ENCODE measurements at places on chromosomes 11 and 22. TPM values are rescaled to one million over a fixed set of nuclear protein-coding genes. Genes with fewer than 3 reads are reported as not detected.
A peak's percentile ranks its signal among the peaks of the same experiment; 100 is the strongest.

DNA sequence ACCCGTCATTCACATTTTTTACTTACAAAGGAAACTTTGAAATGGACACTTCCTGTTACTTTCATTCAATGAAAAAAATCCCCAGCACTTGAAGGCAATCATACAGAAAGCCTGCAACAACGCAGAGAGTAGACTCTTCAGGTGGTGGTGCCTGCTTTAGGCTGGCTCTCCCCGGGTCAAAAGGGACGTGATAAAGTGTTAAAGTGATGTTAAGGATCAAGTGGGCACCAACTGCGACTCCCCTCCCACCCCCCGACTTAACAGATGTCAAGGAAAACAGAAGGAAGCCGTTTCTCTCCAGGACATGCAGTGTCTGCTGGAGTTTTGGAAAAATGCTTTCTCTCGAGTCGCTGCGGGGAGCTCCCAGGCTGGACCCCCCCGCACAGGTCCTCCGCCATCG lies 414 bp upstream of the PNPLA3 start:
- no peak for DNase-seq
- H3K27ac ChIP-seq = peak overlapping the region; percentile 48
- no peaks in the 10 kb centered on the region for H3K27me3 ChIP-seq
- H3K4me1 ChIP-seq = peaks cover 43% of the 10 kb centered on the region
- no peaks in the 10 kb centered on the region for H3K36me3 ChIP-seq

GRCh38 chr22:46946383-46946962 lies 184.0 kb downstream of the TBC1D22A start:
- no peaks in the 10 kb centered on the region for H3K4me1 ChIP-seq
- DNase-seq = no peak
- no peak overlapping the region for H3K4me3 ChIP-seq
- H3K36me3 ChIP-seq = no peaks in the 10 kb centered on the region
- H3K27ac ChIP-seq = no peak overlapping the region

DNA sequence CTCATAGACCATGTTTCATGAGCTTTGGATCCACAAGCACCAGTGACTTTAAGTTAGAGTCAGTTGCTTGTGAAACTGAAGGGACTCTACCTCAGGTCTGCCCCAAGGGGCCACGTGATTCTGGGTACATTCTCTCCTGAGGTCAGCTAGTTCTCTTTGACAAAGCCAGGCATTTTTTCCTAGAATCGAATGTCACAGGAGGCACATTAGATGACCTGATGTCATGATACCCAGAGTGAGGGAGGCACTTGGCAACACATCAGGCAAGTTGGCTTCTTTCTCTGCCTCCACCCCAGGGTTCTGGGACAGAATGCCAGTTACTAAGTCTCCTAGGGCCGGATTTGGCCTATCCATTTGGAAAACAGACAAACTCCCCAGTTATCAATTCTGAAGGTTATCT lies 93.0 kb downstream of the APIP start:
- H3K4me1 ChIP-seq = peaks cover 17% of the 10 kb centered on the region
- H3K27me3 ChIP-seq = no peaks in the 10 kb centered on the region
- H3K27ac ChIP-seq = no peak overlapping the region
- DNase-seq = no peak

- no peaks in the 10 kb centered on the region for H3K4me1 ChIP-seq
- no peak for DNase-seq
- no peaks in the 10 kb centered on the region for H3K27me3 ChIP-seq
- no peaks in the 10 kb centered on the region for H3K36me3 ChIP-seq
- no peak overlapping the region for H3K27ac ChIP-seq
- H3K4me3 ChIP-seq = no peak overlapping the region
Measured at GRCh38 chr11:79809487-79809886, 368.7 kb upstream of the TENM4 start.

RASL10A gene
- 0.79 TPM for total RNA-seq

GRCh38 chr11:94447149-94447548 lies 45.9 kb upstream of the GPR83 start:
- DNase-seq = no peak
- no peaks in the 10 kb centered on the region for H3K27me3 ChIP-seq
- H3K4me1 ChIP-seq = peaks cover 4% of the 10 kb centered on the region
- H3K36me3 ChIP-seq = peaks cover 19% of the 10 kb centered on the region
- no peak overlapping the region for H3K27ac ChIP-seq
- no peak overlapping the region for H3K4me3 ChIP-seq

DNA sequence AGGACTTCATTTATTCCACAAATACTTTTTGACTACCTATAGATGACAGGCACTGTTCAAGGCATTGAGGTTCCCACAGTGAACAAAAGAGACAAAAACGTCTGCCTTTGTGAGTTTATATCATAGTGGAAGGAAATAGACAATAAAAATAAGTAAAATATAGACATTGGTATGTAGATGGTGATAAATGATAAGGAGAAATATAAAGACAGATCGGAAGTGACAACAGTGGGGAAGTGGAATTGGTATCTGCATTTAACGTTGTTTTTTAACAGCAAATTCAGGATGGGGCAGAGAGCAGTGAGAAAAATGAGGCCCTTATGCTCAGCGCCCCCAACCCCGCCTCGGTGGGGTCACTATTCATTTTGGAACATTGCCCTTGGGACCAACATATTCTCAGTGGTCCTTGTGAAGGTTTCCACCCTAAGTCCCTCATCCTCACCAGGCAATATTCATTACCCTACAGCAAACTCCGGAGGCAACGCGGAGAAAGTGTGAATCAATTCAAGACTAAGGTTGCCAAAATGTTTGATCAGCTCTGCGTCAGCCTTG lies 627 bp upstream of the PEX26 start:
- no peak for DNase-seq
- peak overlapping the region; percentile 75 for H3K27ac ChIP-seq
- peaks cover 4% of the 10 kb centered on the region for H3K4me1 ChIP-seq
- peak overlapping the region; percentile 77 for H3K4me3 ChIP-seq
- H3K36me3 ChIP-seq = peaks cover 3% of the 10 kb centered on the region

- peak; percentile 22 for DNase-seq
- H3K4me1 ChIP-seq = no peaks in the 10 kb centered on the region
Measured at GRCh38 chr11:2275334-2276279, 5.2 kb upstream of the ASCL2 start.

- no peak for DNase-seq
- no peaks in the 10 kb centered on the region for H3K4me1 ChIP-seq
- H3K36me3 ChIP-seq = no peaks in the 10 kb centered on the region
- H3K27ac ChIP-seq = no peak overlapping the region
Measured at GRCh38 chr11:1873048-1873812, 18.5 kb downstream of the PRR33 start.

- H3K27ac ChIP-seq = no peak overlapping the region
- H3K36me3 ChIP-seq = no peaks in the 10 kb centered on the region
- peak; percentile 77 for DNase-seq
- no peak overlapping the region for H3K4me3 ChIP-seq
- H3K4me1 ChIP-seq = no peaks in the 10 kb centered on the region
- H3K27me3 ChIP-seq = peaks cover 2% of the 10 kb centered on the region
Measured at GRCh38 chr11:69156673-69157155, 979 bp downstream of the SMIM38 start.

MRPL17 gene
- total RNA-seq = 14.0 TPM

DNA sequence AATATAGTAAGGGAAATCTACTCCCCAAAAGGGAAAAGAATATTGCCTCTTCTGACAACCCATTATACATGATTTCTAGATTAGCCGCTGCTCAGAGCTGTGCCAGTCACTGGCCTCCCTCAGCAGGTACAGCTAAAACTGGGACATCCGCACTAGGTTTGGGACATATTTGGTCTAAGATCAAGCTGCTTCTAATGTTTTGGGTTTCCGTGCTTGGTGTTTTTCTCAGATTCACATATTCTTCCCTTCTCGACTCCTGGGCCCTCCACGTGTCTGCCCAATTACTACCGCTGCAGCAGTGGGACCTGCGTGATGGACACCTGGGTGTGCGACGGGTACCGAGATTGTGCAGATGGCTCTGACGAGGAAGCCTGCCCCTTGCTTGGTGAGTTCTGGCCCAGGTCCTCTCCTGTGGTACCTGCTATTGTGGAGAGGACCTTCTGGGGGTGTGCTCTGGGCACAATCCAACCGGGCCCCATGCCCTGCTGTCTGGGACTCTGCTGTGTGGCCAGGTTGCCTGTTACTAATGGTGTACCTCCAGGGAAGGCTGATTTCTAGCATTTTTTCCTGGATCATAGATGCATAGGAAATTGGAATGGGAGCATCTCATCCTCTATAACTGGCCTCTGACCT lies 138.1 kb upstream of the SORL1-AS1 start:
- no peak overlapping the region for H3K4me3 ChIP-seq
- DNase-seq = no peak
- H3K27me3 ChIP-seq = no peaks in the 10 kb centered on the region
- H3K27ac ChIP-seq = peak overlapping the region; percentile 89

TMPRSS5 gene
- 0.25 TPM for total RNA-seq

GRCh38 chr11:59174664-59175033 lies 2.7 kb downstream of the DTX4 start:
- H3K27me3 ChIP-seq = no peaks in the 10 kb centered on the region
- H3K27ac ChIP-seq = peak overlapping the region; percentile 91
- H3K4me3 ChIP-seq = peak overlapping the region; percentile 1
- no peak for DNase-seq

DNA sequence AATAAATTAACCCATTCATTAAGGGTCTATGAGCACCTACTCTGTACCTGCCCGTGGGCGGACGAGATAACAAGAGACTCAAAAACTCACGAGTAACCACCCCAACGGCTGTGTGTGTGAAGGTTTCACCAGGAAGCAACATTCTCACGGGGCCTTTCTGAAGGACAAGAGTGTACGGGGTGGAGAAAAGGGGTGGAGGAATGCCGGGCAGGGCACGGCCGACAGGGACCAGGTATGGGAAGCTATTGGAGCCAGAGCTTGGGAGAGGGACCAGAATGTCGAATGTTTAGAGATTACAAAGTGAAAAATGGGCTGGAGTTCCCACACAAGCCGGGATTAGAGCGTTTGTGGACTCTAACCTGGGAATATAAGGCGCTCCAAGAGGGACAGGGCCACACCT lies 1.6 kb downstream of the KMT5B start:
- peak overlapping the region; percentile 96 for H3K4me3 ChIP-seq
- DNase-seq = no peak
- H3K27me3 ChIP-seq = no peaks in the 10 kb centered on the region

SLC22A12 gene
- not detected for total RNA-seq

- no peak overlapping the region for H3K4me3 ChIP-seq
- H3K27ac ChIP-seq = no peak overlapping the region
- no peaks in the 10 kb centered on the region for H3K4me1 ChIP-seq
- no peaks in the 10 kb centered on the region for H3K27me3 ChIP-seq
- no peak for DNase-seq
Measured at GRCh38 chr11:28269586-28269985, 161.4 kb downstream of the METTL15 start.

PDGFD gene
- total RNA-seq = 3.3 TPM

DNA sequence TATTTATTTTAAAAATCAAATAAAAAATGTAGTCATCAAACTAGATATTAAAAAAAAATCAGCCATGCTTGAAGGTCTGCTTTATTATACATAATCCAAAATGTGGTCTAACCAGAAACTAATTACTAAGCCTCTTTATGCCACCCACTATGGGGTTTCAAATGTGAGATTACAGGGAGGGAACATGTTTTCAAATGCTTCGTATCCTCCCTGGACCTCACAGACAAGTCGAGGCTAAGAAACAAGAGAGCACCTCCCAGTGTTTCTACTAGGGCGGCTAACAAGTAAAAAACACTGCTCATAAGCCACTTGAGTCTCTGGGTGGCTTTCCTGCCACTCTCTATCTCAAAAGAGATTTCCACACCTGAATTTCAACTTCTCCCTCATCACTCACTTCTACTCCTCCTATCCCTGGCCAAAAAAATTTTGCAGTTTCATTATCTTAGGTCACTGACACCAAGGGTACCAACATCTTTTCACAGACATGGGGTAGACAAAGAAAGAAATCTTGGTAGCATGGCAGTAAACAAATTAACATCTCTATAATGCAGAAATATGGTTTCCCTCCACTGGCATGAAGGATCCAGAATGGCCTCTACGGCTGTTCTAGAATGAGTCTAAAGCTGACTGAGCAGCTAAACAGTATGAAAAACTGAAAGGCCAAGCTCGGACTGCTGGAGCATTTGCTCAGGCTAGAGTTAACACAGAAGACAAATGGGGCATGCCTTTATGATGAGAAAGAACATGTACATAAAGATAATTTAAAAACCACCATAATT lies 50.9 kb downstream of the PITPNB start:
- H3K4me1 ChIP-seq = peaks cover 91% of the 10 kb centered on the region
- no peaks in the 10 kb centered on the region for H3K27me3 ChIP-seq
- no peak for DNase-seq
- peaks cover 4% of the 10 kb centered on the region for H3K36me3 ChIP-seq
- peak overlapping the region; percentile 92 for H3K27ac ChIP-seq

DNA sequence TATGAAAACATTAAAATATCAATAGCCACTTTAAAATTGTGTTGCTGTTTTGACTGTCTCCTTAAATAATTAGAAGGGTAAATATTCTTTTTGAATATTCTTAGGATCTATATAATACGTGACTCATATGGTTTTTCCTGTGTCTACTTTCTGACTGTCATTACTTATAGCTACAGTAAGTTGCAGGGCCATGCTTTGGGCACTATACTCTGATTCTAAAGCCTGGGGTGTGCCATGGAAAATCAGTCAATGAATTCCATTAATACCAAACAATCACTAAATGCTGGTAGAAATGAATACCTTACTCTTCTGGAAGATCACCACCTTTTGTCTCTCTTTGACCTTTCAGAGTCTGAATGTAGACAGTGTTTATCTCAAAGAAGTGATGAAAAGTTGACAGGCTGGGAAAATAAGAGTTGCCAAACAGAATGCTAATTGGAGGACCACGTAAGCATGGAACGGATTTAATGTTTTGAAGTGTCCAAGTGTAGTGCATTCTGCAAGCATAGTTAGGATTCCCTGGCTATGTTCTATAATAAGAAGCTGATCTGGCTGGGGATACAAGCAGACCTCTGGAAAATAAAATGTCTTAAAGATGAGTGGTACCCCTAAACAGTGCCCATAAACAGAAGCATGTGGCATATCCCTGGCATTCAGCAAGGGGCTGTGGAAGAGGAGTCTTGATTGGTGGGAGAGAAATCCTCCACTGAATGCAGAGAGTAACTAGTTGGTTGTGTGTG lies 16.8 kb downstream of the LUZP2 start:
- no peak for DNase-seq
- no peak overlapping the region for H3K27ac ChIP-seq
- no peaks in the 10 kb centered on the region for H3K27me3 ChIP-seq
- no peaks in the 10 kb centered on the region for H3K4me1 ChIP-seq
- no peak overlapping the region for H3K4me3 ChIP-seq
- no peaks in the 10 kb centered on the region for H3K36me3 ChIP-seq

GRCh38 chr11:6895010-6895409 lies 2.7 kb upstream of the OR2D2 start:
- H3K27ac ChIP-seq = no peak overlapping the region
- DNase-seq = no peak
- no peak overlapping the region for H3K4me3 ChIP-seq
- peaks cover 2% of the 10 kb centered on the region for H3K27me3 ChIP-seq

OMP gene
- 0.65 TPM for total RNA-seq

- DNase-seq = no peak
- no peak overlapping the region for H3K4me3 ChIP-seq
- H3K4me1 ChIP-seq = no peaks in the 10 kb centered on the region
- no peaks in the 10 kb centered on the region for H3K27me3 ChIP-seq
- H3K36me3 ChIP-seq = no peaks in the 10 kb centered on the region
Measured at GRCh38 chr11:115722711-115723110, 218.5 kb upstream of the CADM1 start.
